NCI-H460 (cell line): ENCODE measurements at places on chromosomes 1 and 21. TPM values are rescaled to one million over a fixed set of nuclear protein-coding genes. Genes with fewer than 3 reads are reported as not detected.

- no peak for DNase-seq
These were observed 5.0 kb upstream of the FMN2 start for GRCh38 chr1:240086726-240087125.

DNA sequence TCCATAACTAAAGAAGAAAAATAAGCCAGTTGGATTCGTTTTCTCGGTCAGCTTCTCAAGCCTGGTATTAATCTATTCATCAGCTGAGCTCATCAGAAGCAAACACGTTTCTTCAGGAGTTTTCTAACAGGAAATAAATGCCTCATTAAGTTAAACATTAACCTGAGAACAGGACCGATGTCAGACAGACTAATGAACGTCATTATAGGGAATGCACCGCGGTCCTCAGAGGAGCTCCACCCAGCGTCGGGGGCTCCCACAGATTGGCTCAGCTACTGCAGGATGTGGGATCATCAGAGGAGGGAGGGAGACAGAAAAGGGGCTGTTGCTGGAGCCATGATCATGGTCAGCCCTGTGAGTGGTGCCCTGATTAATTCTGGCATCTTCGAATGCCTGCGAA is 615.4 kb downstream of the PTPRU start:
- DNase-seq = no peak

DNA sequence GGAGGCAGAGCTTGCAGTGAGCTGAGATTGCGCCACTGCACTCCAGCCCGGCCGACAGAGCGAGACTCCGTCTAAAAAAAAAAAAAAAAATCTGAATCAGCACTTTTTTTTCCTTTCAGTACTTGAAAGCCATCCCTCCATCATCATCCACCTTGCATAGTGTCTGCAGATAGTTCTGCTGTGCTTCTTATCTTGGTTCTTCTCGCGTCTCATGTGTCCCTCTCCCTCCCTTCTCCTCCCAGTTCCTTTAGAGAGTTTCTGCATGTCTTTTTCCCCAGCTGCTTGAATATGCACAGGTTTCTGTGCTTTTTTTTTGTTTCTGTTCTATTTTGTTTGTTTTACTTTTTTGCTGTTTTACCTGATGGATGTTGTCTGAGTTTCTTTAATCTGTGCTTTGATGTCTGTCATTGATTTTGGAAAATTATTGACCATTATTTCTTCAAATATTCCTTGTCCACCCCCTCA is 3.9 kb upstream of the COL18A1 start:
- DNase-seq = no peak

Gene BLACAT1
- not detected in 2 replicates for total RNA-seq
